Hypothalamus (tissue), 51 donors: ENCODE measurements at places on chromosomes 6 and 20.

- no peak for DNase-seq
These were observed 2.2 kb upstream of the E2F3 start for GRCh38 chr6:20399518-20399917.

DNA sequence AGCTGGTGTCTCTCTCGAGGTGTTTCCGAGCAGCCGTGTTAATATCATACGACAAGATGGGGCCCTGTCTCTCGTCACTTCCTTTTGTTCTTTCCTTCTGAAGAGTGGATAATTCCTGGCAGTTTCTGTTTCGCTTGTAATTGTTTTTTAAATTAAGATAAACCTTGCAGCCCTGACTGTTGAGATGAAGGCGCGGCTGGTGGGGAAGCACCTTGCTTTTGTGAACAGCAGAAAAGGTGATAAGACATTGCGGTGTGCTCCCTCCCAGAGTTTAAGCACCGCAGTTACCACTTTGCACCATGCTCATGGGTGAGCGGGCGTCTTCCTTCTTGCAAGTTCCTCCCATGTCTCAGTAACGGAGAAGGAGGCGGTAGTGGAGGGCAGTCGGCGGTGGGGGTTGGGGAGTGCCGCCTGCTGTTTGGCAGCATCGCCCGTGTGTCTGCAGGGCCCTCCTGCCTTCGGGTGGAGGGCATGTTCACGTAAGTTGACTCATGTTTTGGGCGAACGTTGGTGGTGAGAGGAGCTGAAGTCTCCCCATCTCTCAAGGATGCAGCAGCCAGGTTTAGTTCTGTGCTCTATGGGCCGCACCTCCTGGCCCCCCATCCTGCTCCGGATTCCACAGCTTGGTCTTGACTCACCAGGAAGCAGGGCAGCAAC, 345.9 kb downstream of the TAF4 start:
- no peak for DNase-seq

GRCh38 chr20:31560094-31560745, 44.9 kb upstream of the ID1 start:
- DNase-seq: peak; percentile 15

GRCh38 chr6:159494586-159494972, 198.5 kb downstream of the SOD2 start:
- no peak for DNase-seq

- no peak for DNase-seq
These were observed 20.9 kb upstream of the COL21A1 start for GRCh38 chr6:56268266-56268665.

DNA sequence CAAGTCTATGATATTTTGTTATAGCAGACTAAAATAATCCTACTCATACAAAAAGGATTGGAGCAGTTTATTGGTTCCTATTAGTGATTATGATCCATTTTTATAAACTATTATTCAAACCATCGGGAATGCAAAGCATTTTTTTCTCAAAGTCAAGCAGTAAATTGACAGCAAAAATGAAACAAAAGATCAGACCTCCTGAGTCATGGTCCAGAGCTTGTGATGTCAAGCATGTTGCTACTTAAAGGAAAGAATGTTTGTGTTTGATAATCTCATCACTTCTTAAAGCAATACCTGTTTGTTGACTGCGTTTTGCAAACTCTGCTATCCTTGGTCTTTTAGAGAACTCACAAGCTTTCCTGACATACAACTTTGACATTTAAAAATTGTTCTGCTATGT, 204.4 kb downstream of the SAMD5 start:
- no peak for DNase-seq

GRCh38 chr6:79374308-79374707, 139.8 kb upstream of the HMGN3 start:
- DNase-seq: no peak

DNA sequence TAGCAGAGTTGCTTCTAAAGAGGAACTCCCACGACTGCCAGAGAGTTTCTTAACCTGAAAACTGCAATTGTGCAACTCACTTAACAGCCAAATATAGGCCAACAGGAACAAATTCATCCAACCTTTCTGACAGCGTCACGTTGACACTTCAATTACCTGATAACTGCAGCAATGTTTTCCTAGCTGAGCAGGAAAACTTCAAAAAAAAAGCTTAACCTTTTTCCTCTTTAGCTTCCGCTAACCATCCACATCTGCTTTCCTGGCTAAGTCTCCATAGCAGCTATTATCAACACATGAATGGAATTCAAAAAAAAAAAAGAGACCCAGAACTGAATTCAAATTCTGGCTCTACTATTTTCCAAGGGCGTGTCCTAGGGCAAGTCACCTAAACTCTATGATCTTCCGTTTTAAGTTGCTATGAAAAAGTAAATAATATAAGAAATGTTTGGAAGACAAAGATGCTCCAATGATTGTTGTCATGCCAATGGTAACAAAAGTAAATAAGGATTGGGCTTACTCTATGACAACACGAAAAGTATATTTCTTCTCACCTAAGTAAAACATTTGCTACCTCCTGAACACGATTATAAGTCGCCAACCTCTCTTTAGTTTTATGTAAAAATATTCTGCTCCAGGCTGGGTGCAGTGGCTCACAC, 524.6 kb upstream of the JARID2 start:
- no peak for DNase-seq
